ENCODE measurements at places on chromosomes 1 and 21. TPM values are rescaled to one million over a fixed set of nuclear protein-coding genes. Genes with fewer than 3 reads are reported as not detected.

Gene GJA8
- total RNA-seq = not detected

Gene TMEM52
- 0.67 TPM for total RNA-seq

Gene CACNA1E
- total RNA-seq = not detected

Gene ANKRD45
- total RNA-seq = not detected

Gene PCSK9
- 0.67 TPM for total RNA-seq

DNA sequence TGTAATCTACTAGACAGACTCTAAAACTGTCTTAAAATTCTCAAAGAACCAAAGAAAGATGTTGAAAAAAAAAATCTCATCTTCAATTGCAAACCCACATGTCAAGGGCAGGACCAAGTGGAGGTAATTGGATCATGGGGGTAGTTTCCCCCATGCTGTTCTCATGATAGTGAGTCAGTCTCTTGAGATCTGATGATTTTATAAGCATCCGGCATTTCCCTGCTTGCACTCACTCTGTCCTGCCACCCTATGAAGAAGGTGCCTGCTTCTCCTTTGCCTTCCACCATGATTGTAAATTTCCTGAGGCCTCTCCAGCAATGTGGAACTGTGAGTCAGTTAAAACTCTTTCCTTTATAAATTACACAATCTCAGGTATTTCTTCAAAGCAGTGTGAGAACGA is 257.0 kb downstream of the HHIPL2 start:
- peak; percentile 28 for DNase-seq

DNA sequence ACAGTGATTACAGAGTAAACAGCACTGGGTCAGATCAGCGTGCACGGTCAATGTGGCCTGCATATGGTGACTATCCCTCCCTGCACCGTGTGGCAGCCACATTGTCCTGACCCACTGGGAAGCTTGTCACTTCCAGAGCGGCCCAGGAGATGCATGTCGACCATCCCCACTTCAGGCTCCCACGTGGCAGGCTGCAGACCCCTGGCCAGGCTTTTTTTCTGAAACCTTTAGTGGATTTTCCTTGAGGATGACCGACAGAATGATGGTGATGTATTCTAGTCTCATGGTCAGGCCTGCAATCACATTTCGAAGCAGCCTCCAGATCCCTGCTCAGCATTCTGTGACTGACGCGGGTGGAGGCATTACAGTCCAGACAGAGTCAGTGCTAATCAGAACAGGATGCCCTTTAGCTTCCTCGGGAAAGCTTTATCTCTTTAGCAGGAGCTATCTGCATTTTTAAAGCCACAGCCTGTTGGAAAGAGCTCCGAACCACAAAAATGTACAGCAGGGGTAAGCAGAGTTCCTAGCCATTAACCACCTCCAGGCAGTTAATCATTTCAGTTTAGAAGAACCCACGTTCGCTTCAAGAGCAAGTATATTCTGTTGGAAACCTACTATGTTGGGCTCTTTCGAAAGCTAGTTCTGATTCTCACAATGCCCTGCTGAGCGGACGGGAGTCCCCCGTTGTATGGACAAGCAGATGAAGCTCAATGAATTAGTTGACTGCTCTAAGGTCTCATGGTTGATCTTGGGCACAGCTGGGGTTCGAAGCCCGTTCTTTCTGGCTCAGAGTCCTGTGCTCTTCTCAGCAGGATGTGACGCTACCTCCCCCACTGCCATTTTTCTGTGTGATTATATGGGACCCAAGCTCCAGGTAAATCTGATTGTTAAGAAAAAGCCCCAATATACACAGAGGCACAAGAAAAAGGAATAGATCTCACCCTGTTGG is 56.5 kb downstream of the IRF2BP2 start:
- no peak for DNase-seq

DNA sequence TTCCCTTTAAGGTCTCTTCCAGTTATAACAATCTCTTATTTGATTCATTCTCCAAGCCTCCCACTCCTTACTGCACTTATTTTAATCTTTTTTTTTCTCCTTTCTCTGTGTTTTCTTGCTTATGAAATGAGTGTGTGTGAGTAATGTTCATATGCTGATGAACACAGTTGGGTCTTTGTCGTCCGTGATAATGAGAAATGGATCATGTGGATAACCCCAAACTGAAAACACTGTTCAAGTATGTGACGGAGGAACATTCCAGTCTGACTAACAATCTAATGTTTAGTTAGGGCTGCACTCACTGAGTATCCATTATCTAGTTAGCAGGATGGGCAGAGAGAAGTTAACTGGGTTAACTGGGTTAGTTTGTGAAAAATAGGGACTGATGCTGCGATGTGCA is 253.1 kb upstream of the DUSP10 start:
- DNase-seq = peak; percentile 96

DNA sequence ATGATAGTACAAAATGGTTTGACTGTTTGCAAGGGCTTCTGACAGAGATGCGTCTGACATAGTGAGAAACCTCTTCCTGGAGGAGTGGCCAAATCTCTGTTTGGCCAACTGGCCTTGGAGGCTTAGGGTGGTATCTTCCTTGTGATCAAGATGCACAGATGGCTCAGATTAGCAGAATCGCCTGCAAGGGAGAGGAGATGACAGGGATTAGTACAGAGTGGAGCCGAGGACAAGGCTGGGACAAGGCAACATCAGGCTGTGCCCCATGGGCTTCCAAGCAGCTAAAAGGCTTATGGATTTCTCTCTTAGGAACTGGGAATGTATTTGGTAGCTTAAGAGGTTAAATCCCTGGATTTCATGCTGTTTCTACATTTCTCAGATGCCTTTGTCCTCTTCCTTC is 379.1 kb downstream of the SIPA1L2 start:
- DNase-seq = no peak

DNA sequence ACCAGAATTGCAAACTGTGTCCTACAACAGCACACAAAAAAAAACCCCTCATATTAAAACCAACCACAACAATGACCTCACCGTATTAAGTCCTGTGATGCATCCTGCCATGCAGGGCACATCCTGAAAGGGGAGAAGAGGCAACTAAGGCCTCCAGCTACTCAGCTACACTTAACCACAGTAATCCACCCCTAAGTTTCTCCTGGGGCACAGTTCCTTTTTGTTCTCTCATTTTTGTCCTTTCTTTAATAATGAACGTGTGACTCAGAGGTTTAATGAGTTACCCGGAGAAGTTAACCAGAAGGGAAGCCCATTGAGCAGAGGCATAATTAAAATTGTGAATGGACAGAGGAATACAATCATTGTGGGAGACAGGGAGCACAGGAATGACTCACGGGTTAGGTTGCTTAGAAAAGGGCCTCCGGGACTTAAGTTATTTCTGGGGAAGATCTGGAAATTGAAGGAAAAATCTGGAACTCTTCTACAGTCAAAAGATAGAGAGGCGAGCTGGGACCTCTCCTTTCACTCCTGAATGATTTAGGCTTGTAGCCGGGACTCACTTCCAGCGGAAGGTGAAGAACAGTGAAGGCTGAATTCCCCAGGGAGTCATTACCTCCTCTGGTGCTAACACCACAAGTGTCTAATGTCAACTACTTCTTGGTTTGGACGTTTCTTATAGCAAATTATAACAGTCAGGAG is 36.9 kb upstream of the HIVEP3 start:
- peak; percentile 99 for DNase-seq

Measured in mammary epithelial cell (primary cell).